ENCODE measurements at places on chromosomes 1 and 21.

- DNase-seq, result no peak
Measured at GRCh38 chr1:175900171-175900570, 156.8 kb upstream of the TNR start.

DNA sequence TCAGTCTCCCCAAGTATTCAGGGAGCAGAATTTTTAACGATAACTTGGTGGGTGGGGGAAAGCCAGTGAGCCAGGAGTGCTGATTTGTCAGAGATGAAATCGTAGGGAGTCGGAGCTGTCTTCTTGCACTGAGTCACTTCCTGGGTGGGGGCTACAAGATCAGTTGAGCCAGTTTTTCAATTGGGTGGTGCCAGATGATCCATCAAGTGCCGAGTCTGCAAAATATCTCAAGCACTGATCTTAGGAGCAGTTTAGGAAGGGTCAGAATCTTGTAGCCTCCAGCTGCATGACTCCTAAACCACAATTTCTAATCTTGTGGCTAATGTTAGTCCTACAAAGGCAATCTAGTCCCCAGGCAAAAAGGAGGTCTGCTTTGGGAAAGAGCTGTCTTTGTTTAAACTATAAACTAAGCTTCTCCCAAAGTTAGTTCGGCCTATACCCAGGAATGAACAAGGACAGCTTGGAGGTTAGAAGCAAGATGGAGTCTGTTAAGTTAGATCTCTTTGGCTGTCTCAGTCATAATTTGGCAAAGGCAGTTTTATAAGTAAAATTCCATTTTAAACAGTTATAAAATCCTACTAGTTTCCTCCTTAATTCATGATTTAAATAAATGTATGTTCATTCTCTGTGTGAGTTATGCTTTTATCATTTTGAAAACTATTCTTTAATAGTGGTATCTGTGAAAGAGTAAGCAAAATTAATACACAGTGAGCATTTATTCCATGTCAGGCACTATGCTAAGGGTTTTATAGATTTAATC, 51.7 kb downstream of the SLC16A1 start:
- peak; percentile 37 for DNase-seq

- no peak for DNase-seq
Measured at GRCh38 chr1:226711976-226712741, 26.9 kb downstream of the ITPKB start.

GRCh38 chr1:9417695-9418094, 121.6 kb upstream of the SLC25A33 start:
- no peak for DNase-seq

DNA sequence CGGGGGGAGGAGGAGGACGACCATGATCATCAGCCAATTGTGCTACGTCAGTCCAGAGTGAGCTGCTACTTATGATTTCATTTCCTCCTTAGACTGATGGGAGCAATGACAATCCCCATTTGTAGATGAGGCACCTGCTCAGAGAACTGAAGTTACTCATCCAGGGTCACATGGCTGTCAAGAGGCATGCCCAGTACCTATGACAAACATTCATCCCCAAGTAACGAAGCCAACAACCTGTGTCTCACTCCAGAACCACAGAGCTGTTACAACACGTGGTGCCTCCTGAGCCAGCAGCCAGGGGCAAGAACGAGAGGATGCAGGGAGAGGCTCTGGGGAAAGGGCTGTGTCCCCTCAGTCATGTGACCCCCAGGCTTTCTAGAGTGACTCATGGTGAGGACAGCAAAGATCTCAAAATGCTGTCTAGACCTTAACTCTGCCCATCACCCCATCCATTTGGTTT, 93.6 kb downstream of the SIM2 start:
- no peak for DNase-seq

DNA sequence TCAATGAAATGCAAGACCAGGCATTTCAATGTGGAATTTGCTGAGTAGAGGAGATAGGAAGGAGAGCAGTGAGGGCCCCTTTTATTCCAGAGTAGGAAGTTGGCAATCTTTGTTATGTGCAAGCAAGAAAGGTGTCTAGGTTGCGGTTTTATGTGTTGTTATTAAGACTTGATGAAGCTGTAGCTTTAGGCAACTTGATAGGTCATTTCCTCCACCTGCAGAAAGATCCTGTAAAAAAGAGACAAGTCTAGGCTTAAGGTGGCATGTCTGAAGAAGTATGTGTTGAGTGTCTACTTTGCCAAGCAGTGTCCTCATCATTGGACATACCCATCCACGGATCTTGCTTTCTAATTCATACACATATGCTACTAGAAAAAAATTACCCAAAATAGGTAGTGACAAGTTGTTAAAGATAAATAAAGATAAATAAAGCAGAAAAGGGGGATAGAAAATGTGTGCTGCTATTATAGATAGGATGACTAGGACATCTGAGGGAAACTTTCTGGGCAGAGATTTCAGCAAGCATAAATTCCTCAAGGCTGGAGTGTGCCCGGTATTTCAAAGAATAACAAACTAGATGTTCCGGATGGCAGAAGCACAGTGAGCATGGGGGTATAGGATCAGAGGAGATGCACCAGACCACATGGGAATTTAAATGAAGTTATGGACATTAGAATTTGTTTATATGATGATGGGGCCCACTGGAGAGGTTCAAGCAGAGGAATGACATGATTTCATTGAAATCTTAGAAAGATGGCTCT, 335.0 kb downstream of the TGFB2 start:
- DNase-seq, result no peak

- no peak for DNase-seq
Measured at GRCh38 chr21:46196733-46197132, 12.5 kb upstream of the SPATC1L start.

GRCh38 chr1:32962248-32962896, 2.2 kb downstream of the RNF19B start:
- no peak for DNase-seq

- no peak for DNase-seq
Measured at GRCh38 chr1:29441916-29442668, 205.8 kb downstream of the PTPRU start.

DNA sequence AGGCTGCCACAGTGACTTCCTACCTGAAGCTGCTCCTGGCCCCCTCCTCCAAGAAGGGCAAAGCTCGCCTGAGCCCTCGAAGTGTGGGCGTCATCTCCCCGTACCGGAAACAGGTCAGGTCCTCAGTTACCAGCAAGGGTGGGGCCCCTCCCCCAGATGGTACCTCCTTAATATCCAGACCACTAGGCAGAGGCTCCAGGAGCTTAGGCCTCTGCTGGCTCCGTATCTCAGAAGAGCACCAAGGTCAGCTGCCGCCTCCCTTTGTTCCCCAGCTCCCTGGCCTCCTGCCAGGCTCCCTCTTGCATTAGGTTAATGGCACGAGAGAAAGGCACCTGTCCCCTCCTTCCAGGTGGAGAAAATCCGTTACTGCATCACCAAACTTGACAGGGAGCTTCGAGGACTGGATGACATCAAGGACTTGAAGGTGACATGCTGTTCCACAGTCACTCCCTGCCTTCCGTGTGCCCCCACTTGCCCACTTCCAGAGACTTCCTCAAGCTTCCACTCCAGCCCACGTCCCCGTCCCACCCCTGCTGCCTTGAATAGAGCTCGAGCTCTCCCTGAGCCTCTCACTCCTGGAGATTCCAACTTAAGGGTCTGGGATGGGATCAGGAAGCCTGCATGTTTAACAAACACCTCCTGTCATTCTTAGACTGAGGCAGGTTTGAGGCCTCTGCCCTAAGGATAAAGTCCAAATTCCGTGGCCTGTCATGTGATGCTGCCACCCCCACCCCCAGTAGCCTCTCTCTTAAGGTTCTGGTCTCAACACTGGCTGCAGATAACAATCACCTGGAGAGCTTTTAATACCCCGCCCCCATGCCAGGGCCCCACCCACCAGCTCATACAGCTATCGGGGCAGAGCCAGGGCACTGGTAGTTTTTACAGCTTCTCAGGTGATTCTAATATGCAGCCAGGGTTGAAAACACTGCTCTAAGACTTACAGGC, 8.3 kb downstream of the RHOC start:
- DNase-seq, result no peak

DNA sequence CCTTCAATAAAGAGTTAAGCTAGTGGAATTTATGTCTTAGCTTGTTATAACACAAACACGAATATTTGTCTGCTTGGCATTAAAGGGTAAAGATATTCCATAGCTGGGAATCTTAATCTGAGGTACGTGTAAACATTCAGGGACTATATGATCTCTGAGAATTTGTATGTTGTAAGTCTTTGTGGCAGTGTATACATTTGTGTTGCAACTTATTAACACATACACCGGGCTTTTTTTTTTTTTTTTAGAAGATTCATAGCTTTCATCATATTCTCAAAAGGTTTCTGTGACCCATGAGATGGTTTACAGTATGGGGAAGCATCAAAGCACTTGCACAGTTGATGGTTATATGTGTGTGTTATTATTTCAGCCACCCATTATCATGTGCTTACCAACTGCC, 3.0 kb downstream of the GGPS1 start:
- DNase-seq, result no peak

GRCh38 chr21:17819877-17820229, 697 bp upstream of the C21orf91 start:
- no peak for DNase-seq

- DNase-seq, result no peak
Measured at GRCh38 chr1:186615332-186615731, 64.9 kb downstream of the PTGS2 start.

DNA sequence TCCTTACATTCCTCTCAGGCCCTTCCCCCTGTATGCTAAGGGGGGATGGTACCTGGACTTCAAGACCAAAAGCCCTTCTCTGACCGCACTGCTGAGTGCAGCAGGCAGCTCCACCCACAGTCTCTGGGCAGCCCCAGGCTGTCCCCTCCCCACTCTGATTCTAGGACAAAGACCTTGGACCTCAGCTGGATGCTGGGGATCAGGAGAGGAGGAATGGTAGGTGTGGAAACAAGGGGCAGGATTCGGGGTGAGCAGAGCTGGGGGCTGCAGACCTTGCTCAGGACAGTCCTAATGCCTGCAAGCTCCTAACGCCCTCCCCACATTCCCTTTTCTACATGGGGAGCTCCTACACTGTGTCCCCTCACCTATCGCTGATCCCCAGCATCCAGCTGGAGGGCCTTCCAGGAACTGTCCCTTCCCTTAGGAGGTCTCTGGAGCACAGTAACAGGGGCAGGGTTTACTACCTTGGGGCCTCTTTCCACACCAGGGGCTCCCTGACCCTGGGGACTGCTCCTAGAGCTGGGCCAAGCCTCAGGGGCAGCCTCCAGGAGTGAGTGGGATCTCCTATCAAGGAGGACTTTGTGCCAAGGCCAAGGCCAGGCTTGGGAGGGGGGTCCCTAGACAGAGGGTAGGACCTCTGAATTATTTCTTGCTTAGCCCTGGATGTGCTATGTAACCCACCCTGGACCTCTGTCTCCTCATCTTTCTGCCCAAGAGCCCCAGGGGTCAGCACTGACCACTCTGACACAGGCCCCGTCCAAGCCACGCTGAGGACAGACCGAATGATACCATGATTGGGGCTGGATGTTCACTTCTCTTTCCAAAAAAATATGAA, 5.6 kb downstream of the CLDN19 start:
- no peak for DNase-seq

GRCh38 chr1:206472454-206472853, 2.2 kb downstream of the IKBKE start:
- DNase-seq, result no peak

- DNase-seq, result no peak
Measured at GRCh38 chr1:236009191-236009590, 55.7 kb downstream of the NID1 start.

DNA sequence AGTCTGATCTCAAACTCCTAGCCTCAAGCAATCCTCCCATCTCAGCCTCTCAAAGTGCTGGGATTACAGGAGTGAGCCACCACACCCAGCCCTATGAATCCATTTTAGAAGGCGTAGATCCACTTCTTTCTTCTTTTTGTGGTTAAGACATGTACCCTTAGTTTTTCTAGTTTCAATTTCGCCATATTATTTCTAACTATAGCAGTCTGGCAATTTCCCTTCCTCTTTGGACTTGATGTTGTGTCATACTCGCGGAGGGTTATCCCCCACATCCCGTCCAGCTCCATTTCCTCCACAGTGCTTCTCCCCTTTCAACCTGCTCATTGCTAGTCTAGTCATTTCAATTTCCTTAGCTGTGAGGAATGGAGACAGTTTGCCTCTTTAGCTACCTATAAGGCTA, 5.2 kb upstream of the LRRC8D start:
- no peak for DNase-seq

DNA sequence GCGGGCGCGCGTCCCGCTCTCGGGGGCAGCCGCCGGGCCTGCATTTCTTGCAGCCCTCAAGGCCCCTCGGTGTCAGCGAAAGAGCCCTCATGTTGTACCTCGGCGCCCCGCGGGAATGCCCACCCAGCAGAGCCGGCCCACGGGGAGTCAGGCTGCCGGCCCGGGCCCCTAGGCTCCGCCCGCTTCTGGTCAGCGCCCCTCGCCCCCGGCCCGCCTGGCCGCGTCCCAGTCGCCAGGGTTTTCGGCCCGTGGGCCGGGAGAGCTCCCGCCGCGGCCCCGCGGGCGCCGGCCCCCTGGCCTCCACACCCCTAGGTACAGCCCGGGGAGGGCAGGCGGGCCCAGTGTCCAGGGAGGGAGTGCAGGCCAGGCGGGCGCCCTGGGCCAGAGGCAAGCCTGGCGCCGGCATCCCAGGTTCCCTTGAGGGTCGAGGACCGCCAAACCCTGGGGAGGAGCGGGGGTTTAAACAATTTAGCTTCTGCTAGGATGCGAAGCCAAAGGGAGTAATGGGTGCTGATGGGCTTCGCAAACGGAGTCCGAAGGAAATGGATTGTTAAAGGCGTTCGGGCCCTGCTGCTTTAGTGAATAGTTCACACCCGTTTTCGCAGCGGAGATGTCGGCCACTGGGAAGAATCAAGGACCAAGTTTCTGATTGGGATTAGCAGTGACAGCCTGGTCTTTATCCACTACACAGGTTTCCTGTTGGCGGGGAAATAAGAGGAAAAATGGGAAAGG, 486 bp upstream of the KCNA3 start:
- no peak for DNase-seq

DNA sequence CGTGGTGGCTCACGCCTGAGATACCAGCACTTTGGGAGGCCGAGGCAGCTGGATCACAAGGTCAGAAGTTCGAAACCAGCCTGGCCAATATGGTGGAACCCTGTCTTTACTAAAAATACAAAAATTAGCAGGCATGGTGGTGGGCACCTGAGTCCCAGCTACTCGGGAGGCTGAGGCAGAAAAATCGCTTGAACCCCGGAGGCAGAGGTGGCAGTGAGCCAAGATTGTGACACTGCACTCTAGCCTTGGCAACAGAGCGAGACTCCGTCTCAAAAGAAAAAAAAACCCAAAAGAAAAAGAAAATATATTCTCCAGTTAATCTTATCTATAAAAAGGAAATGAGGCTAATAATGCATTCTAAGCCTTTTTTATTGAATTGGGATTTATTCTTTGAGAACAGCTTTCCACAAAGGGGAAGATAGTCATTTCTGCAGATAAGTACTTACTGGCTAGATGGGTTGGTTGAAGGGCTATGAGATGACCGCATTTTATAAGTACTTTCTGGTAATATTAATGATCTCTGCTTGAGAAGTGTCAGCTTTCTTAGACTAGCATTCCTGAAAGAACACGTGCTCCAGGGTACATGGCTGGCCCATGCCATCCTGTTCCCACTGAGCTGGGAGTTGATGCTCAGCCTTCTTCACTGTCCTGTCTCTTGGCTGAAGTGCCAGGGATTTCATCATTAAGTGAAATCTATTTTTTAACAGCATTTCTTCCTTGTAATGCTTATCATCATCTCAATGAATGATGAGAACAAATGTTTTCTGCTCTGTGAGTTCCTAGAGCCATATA, 57.9 kb downstream of the SASS6 start:
- DNase-seq, result no peak

All from activated CD4-positive, CD25-positive, alpha-beta regulatory T cell treated with anti-CD3 and anti-CD28 coated beads, Interleukin-2, amount 50 U/mL, for 72 hours (primary cell).